ENCODE measurements at places on chromosomes 1 and 21.

DNA sequence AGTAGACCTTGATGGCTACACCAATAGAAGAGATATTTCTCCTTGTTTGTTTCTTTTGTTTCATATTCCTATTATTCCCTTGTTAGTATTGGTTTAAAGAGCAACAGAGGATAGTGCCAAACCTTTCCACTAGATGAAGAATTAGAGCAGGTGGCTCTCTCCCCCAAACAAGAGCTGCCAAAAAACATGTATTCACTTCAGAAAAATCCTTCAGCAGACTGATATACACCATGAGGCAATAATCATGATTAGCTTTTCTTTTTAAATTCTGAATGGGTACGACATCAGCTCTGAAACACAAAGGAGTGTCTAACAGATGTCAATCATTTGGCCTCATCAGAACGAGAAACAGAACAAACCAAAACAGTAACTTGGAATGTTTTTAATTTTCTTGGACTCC is 67.3 kb upstream of the MAP10 start:
- no peak for DNase-seq

DNA sequence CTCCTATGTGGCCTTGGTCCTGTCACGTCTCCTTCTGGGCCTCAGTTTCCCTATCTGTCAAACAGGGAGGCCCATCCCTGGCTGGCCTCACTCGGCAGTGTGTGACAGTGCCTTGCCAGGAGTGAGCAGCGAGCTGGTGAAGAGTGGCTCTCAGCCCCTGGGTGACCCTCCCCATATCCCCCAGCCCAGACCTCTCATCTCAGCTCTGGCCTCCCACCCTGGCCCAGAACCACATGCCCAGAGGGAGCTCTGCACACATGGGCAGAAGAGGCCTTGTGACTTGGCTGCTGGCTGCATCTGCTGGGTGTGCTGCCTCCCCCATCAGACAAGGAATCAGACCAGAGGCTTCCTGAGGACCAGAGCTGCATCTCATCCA is 19.5 kb upstream of the PADI1 start:
- DNase-seq = no peak

GRCh38 chr1:102937401-102937800 is 170.9 kb downstream of the COL11A1 start:
- DNase-seq = no peak

GRCh38 chr1:159946242-159947187 is 1.1 kb upstream of the IGSF9 start:
- no peak for DNase-seq

DNA sequence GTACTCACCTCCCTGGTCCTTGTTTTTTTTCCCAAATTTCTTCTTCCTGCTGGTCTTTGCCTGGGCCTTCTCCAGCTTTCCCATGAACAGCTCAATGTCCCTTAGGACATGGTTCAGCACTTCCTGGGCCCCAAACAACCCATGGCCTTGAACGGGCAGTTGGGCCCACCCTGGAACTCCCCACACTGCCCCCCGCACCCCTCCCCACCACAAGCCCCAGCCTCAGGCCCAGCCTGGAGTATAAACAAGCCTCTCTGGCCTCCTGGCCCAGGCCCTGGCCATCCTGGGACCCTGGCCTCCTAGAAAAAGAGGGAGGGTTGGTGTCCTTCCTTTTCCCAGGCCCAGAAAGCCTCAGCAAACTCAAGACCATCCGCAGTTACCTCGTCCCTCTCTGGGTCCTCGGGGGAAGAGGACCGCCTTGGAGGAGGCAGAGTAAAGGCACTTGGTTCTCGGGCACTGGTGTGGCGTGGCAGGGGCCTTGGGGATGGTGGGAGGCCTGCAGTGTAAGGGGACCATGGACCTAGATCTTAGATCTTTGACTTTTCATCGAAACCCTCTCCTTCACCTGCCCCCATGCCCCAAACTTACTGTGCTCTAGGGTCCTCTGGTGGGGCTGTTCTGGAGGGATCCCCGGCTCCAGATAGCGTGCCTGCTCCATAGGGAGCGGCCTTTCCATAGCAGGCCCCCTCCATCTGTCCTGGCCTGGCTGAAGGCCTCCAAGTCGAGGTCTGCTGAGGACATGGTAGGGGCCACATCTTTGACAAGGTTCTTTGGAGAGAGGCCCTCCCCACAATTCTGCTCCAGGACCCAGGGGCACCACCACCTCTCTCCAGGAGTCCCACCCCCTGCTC is 5.6 kb downstream of the EPS8L3 start:
- DNase-seq = no peak
